ENCODE measurements at places on chromosomes 6 and 20. TPM values are rescaled to one million over a fixed set of nuclear protein-coding genes. Genes with fewer than 3 reads are reported as not detected.

DNA sequence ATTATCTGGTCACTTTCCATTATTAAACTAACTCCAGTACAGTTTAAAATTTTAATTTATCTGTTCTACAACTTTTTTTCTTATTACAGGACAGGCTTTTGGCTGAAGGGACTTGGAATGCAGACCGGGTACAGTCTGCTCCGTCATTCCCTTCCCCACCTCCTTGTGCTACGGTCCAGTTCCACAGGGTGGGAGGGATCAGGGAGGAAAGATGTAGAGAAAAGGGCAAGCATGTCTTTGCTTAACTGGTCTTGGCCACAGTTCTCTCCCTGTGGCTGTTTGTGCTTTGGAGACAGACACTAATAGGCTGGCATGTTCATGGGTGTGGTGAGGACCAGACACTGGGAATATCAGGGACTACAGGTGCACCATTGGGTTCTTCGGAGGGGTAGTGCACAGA, 12.1 kb upstream of the RGS17 start:
- DNase-seq: no peak

Gene WFDC5
- not detected for polyA plus RNA-seq

Gene THBS2
- polyA plus RNA-seq: 7.9 TPM

DNA sequence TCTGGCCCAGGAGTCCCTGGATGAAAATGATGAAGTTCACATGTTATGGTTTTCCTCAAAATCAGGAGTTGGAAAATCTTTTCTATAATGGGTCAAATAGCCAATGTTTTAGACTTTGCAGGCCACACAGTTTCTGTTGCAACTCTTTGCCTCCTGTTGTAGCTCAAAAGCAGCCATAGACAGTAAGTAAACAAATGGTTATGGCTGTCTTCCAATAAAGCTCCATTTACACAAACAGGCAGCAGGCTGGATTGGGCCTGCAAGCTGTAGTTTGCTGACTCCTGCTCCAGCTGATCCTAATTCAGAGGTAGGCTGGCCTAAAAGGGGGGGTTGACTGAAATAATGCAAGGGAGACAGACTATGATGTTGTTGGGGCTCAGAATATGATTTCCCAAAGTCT, 33.0 kb downstream of the METTL24 start:
- peak; percentile 93 for DNase-seq

- DNase-seq: no peak
Measured at GRCh38 chr6:143828572-143828971, 14.6 kb upstream of the LTV1 start.

Gene KIAA0408
- 55.6 TPM for polyA plus RNA-seq

- DNase-seq: no peak
Measured at GRCh38 chr6:152176268-152176667, 368.8 kb downstream of the ESR1 start.

GRCh38 chr6:7993952-7994351, 70.2 kb downstream of the BLOC1S5 start:
- DNase-seq: no peak

Gene MAS1
- 0.06 TPM for polyA plus RNA-seq

DNA sequence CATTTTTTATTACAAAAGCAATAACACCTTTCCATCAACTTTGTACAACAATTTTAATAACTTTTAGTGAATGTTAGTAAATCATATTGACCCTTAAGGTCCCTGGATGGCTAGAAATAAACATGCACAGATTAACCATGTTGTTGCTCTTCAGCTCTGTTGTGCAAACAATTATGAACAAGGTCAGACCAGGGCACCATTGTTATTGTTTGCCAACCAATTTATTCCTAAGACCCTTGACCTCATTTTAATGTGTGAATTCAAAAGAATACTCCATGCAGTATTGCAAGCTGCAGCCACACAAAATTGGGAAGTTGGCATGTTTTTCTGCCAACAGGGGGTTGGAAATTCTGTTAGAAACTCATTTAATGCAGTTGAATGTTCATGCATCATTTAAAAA, 426.6 kb upstream of the MAP3K7 start:
- DNase-seq: no peak

DNA sequence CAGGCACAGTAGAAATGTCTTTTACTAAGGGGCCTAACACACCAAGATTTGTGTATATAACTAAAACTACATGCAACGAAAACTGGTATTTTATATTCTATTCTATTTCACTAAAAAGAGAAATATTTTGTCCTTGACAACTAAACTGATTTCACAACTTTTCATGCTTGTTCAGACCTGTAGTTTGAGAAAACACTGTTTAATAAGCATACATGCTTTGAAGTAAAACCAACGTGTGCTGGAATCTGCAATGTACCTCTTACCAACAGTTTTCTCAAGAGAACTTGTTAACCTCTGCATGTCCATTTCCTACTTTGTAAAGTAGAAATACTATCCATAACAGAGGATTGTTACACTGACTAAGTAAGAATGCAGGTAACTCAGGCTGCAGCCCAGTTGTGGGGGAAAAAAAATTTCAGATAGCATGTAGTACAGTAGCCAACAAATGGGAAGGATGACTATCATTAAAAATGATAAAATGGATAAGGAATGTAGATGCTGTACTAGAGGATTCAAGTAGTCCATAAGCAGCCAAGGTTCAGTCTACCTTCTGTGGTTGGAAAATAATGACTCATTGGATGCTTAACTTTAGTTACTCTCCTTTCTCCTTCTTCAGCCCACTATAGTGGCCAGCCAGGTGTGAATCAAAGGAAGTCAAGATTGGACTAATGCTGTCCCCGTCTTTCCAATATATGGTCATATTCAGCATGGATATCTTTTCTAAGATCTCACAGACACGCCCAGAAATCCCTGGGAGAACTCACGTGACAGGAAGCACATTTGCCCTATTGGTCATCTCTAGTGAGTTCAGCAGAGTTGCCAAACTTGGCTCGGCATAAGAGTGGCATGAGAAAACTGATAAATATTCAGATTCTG, 65.2 kb downstream of the HFE start:
- no peak for DNase-seq

- DNase-seq: no peak
Measured at GRCh38 chr20:2227861-2228260, 67.9 kb upstream of the TGM3 start.

Gene C20orf141
- polyA plus RNA-seq: not detected

- no peak for DNase-seq
Measured at GRCh38 chr6:72418495-72418894, 203.4 kb upstream of the KCNQ5 start.

DNA sequence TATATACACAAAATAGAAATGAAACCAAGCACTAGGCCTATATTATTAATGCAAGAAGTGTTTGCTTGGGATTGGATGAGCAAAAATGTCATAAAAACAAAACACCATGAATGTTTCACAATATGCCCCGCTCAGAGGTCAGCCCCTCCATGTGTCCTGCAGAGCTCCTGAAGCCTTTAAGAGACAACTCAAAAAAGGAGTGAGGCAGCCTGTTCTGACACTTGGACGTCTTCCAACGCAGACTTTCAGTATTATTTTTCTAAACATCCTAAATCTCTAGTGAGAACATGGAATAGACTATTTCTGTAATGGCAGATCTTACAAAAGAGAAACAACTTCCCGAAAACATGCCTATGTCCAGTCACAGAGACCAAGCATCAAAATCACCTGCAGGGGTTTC, 322.6 kb downstream of the PRKN start:
- no peak for DNase-seq

Gene PDYN
- polyA plus RNA-seq: not detected

DNA sequence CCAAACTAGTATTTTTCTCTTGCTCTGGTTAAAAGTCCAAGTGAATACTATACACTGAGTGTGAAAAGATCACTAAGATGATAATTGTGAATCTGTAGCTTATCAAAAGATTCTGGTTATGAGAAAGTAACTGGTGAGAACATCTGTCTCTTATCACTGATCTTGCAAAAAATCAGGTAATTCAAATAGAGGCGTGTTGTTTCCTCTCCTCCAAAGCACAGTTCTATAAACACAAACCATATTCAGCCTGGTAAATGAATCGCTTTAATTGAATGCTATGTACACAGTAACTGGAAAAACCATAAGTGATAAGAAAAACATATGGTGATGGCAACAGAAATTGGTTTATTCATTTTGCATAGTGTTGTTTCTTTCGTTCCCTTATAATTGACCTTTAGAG, 161.0 kb downstream of the RALGAPA2 start:
- DNase-seq: no peak

DNA sequence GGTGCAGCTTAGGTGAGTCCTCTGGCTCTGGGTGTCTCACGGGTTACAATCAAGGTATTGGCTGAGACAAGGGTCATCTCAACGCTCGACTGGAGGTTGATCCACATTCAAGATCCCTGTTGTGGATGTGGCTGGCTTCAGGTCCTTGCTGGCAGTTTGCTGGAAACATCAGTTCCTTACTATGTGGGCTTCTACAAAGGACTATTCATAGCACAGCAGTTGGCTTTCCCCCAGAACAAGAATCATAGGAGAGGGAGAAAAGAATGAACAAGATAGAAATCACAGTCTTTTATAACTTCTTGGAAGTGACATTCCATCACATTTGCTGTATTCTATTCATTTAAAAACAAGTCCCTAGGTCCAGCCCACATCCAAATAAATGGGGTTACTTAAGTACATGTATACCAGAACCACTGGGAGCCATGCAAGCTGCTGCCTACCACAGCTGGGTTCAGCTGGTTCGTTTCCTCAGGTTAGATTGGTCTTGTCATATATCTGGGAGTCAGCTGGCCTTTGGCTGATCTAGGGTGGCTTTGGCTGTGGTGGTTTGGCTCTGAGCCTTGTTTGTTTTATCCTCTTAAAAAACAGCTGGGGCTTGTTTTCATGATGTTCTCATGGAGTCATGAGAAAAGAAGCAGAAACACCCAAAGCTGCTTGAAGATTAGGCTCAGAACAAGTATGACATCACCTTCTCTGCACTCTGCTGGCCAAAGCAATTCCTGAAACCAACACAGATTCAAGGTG, 433.2 kb upstream of the SPTLC3 start:
- DNase-seq: peak; percentile 93

Measured in right lung (tissue), 10 donors.